ENCODE measurements at places on chromosomes 4 and X.
A peak's percentile ranks its signal among the peaks of the same experiment; 100 is the strongest.

DNA sequence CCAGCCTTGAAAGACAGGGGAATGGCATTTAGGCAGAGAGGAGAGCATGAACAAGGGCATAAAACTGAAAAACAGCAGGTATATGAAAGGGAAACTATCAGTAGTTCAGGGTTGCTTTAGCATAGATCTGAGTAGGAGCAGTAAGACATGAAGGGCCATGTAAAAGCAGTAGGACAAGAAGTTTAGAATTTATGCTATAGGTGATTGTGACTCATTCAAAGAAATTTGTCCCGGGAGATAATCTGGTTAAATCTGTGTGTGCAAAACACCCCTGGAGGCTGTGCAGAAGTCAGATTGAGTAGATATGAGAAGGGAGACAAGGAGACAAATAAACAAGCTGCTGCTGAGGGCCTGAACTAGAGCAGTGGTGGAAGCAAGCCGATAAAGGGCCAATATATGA is 109.1 kb upstream of the BMP3 start:
- no peak for DNase-seq

GRCh38 chrX:140141444-140142029 is 176.2 kb upstream of the CXorf66 start:
- DNase-seq: peak; percentile 33

DNA sequence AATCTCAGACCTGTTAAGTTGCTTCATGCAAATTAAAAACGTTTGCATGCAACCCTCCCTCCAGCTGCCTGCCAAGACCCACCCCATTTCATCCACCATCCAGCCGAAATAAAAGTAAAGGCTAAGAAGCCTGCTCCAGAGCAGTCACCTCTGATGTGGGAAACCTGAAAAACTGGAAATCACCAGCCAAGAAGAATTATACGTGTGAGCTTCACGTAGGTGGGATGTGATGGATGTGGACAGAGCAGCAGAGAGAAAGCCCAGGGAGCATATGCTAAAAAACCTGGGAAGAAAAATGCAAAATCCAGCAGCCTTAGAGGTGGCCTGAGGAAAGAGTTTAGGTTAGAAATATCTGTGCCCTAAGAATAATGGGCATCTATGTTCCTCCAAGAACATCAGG is 160.6 kb upstream of the STS start:
- DNase-seq: no peak

GRCh38 chr4:139762720-139763119 is 97.1 kb downstream of the MGST2 start:
- no peak for DNase-seq

GRCh38 chr4:17915439-17915838 is 104.7 kb downstream of the NCAPG start:
- no peak for DNase-seq

GRCh38 chr4:13542577-13543031 is 1.7 kb downstream of the NKX3-2 start:
- no peak for DNase-seq

DNA sequence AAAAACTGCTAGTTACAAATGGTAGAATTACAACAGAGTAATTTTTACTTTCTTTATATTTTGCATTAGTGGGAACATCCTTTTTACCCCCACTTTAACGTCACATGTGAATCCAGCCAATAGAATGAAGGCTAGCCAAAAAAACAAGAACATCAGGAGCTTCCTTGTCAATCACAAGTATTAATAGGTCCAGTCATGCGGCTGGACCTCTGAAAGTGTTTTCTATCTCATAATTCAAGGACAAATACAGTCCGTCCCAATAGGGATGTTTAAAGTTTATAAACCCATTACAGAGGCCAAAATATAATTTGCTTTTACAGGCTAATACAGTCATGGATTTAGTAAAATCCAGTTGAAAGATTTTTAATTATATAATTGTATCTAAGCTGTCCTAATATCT is 110.7 kb downstream of the APBB2 start:
- no peak for DNase-seq

All from mucosa of gallbladder (tissue), 1 donor.